ENCODE measurements at places on chromosomes 5 and 9. TPM values are rescaled to one million over a fixed set of nuclear protein-coding genes. Genes with fewer than 3 reads are reported as not detected.

- DNase-seq = no peak
Observed at GRCh38 chr9:103680581-103680980, 413.5 kb upstream of the SMC2 start.

- DNase-seq = no peak
Observed at GRCh38 chr9:88567870-88568269, 32.9 kb downstream of the NXNL2 start.

GRCh38 chr9:130774183-130774582 lies 60.9 kb upstream of the ABL1 start:
- no peak for DNase-seq

DNA sequence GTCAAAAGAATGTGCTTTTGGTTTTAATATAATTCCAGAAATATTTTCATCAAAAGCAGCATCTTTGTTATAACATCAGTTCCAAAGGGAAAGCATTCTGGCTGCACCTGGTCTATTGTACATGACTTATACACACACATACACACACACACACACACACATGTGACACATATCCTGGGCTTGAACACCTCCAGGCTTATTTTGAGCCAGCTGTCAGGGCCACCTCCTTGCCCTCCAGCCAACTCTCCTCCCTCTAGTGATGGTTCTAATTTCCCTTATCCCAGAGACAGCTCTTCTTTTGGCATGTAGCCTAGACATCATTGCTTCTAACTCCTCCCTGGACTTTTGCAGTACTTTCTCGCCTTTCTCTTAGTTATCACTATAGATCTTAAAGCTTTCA lies 115.0 kb downstream of the PIK3R1 start:
- DNase-seq = no peak

DNA sequence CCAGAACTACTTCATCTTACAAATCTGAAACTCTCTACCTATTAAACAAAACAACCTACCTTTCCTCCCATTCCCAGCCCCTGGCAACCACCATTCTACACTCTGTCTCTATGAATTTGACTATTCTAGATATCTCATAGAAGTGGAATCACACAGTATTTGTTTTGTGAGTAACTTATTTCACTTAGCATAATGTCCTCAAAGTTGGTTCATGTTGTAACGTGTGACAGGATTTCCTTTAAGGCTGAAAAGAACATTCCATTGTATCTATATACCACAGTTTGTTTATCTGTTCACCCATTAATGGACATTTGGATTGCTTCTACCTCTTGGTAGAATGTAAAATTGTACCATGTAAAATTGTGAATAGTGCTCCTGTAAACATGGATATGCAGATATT lies 70.1 kb upstream of the NXNL2 start:
- DNase-seq = no peak

GABRB2 gene
- total RNA-seq = not detected

OLFML2A gene
- total RNA-seq = not detected

ZNF454 gene
- not detected for total RNA-seq

Data from CD4-positive, alpha-beta T cell (primary cell).